ENCODE measurements at places on chromosomes 4 and X. TPM values are rescaled to one million over a fixed set of nuclear protein-coding genes. Genes with fewer than 3 reads are reported as not detected.

GRCh38 chr4:24885342-24885741, 27.5 kb downstream of the CCDC149 start:
- no peak for DNase-seq

- DNase-seq = no peak
These were observed 116.7 kb downstream of the GPC3 start for GRCh38 chrX:133868682-133869081.

Gene RNF4
- polyA plus RNA-seq = 56.8 TPM

- DNase-seq = no peak
These were observed 98.2 kb upstream of the PGRMC2 start for GRCh38 chr4:128385683-128386304.

DNA sequence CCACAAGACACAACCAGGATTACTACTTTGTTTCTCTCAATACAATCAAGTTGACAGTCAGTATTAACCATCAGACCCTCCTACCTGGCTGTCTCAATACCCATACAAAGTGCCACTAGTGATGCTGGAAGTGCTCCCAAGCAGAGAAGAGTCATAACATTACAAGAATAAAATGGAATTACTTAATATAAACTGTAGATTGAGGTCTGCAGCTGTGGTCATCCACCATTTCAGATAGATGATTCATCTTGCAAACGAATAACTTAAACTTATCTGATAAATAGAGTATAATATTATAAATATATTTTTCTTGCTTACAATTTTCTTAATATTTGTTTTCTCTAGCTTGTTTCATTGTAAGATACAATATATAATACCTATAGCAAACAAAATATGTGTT, 1034.2 kb upstream of the PCDH10 start:
- no peak for DNase-seq

GRCh38 chrX:107716816-107717700, 58.5 kb downstream of the TSC22D3 start:
- peak; percentile 82 for DNase-seq

- DNase-seq = no peak
These were observed 9.0 kb downstream of the GRIA3 start for GRCh38 chrX:123193101-123193500.

DNA sequence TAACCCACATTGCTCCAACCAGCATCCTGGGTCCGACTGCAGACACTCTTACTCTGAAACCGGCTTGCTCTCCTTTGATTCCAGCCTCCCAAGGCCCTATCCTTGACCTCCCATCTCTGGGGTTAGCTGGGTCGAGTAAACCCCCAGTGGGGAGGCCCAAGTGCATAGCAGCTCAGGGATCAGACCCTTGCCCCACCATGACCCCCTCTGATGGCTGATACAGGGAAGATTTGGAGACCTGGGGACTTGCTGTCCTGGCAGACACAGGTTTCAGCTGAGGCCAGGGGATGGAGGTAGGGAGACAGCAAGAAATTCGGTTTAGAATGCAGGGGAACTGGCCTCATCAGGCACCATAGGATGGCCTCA, 23.6 kb upstream of the CDKL5 start:
- DNase-seq = no peak

DNA sequence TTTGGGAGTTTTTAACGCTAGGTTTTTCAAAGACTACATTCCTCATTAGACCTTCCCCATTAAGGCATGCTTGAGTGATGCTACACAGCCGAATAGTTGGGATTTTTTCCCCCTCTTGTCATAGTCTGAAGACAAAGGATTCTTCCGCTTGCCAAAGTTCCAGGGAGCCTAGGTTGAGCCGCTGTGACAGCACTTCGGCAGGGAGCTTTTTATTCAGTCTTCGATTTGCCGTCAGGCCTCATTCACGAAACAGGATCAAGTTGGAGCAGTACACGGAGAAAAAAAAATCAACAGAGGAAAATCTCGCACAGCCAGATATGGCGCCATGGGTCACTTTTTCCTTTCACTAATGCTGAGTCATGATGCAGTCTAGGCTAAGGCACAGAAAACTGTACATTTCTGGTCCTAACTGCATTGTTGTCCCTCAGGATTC, 24.3 kb downstream of the SHROOM3 start:
- DNase-seq = peak; percentile 71

DNA sequence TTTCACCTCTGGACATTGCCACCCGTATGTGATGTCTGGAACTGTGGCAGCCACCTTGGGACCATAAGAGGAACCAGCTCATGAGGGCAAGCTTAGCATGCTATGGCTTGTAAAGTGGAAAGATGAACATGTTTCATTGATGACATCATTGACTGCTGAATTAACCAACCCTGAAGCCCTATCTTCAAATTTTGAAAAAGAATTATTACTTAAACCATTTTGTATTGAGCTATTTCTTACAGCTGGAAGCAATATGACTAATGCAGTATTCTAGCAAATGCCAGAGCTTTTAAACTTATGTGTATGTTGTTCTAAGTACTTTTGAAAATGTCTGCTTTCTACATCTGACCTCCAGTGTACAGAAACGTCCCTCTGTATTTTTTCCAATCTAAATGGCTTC, 18.1 kb downstream of the GUCY2F start:
- DNase-seq = no peak

Gene SMPX
- polyA plus RNA-seq = 273 TPM

DNA sequence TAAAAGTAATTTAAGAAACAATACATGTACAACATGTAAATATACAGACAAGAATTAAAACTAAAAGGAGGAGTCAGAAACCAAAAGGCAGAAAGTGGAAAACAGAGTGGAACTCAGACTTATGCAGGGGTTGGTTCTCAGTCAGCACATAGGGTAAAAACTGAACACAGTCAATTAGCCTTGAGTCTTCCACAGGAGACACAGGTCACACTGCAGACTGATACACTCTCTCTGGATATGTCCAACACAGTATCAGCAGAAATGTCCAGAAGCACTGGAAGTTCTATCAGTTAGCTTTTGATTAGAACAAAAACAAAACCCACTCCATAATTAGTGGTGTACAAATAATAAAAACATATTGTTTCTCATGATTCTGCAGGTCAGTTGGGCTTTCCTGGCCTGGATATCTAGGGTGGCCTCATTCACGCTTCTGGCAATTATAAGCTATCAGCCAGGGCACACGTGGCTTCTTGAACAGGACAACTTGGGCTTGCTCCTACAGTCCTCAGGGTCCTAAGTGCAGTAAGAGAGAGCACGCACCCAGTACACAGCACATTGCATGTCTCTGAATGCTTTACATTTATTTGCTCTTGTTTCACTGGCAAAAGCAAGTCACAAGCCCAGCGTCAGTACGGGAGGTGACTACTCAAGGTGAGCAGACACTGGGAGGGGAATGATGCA, 21.6 kb downstream of the TEC start:
- no peak for DNase-seq

GRCh38 chr4:103721251-103721650, 1.5 kb upstream of the TACR3 start:
- DNase-seq = no peak

- no peak for DNase-seq
These were observed 851.6 kb downstream of the CENPC start for GRCh38 chr4:66693694-66694093.

DNA sequence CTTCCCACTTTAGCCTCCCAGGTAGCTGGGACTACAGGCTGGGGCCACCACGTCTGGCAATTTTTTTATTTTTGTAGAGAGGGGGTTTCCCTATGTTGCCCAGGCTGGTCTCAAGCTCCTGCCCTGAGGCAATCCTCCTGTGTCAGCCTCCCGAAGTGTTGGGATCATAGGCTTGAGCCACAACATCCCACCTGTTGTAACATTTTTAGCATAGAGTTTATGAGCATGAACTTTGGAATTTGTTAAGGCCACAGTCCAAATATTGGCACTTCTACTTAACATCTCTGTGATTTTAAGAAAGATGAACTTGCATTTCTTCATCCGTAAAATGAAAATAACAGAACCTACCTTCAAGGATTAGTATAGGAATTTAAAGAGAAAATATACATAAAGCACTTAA, 445.6 kb downstream of the IQCM start:
- no peak for DNase-seq

GRCh38 chrX:69268611-69269010, 103.4 kb upstream of the PJA1 start:
- DNase-seq = no peak

Measured in muscle of arm (tissue), 14 donors.